Activated naive CD4-positive, alpha-beta T cell treated with anti-CD3 and anti-CD28 coated beads, Interleukin-2, amount 50 U/mL, for 16 hours (primary cell): ENCODE measurements at places on chromosomes 3 and 15.

GRCh38 chr3:140034058-140034457 lies 99.1 kb downstream of the CLSTN2 start:
- no peak for DNase-seq

- no peak for DNase-seq
Measured at GRCh38 chr15:38611228-38611627, 46.6 kb upstream of the RASGRP1 start.

DNA sequence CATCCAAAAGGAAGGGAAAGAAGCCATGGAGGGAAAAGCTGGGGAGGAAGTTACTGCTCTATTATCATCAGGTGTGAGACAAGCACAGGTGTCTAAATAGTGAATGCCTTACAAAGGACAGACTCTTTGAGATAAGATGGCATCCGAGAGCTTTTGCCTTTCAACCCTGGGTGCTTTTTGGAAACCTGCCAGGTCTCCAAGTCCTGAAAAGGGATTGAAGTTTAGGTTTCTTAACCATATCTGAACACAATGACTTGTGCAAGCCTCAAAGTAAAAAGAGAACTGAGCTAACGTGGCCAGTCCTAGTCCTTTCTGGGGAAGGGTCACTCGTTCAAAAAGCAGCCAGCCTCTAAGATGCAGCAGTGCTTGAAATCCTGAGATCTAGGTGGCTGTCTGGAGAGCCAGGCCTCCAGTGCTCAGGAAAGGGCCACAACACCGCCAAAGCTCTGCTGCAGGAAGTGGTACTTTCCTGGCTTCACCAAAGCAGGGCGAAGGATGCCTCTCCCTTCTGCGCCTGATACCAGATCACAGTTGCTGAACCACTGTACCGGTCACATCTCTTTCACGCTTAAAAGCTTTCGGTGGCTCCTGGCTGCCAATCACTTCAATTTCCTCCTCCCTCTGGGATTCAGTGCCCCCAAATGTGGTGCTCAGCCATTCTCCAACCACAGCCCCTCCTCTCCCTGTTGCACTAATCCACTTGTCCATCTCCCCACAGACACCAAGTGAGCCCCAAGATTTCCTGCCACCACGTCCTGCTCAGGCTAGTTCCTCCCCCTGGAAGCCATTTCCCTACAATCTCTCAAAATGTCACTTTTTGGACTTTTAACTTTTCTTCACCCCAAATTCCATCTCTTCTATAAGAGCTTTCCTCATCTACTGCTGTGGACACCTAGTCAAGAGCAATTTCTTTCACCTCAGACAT lies 104.1 kb upstream of the LPP start:
- no peak for DNase-seq

DNA sequence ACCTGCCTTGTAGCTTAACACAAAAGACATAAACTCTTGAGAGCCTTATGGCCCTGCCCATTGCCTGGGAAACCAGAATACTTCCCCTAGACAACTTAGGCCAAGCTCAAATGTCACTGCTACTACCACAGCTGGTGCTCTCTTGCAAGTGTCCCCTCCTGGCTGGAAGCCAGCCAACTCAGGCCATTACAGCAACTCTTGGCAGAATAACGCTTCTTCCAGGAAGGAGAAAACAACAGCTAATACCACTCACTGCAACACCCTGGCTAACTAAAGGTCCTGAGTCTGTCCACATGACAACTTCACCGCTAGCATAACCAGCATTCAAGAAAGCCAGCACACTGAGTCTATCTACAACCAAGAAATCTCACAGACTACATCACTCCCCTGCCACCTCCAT lies 5.1 kb upstream of the B4GALT4 start:
- no peak for DNase-seq

- DNase-seq = no peak
Measured at GRCh38 chr3:98529856-98530459, 1.8 kb upstream of the GPR15 start.
